ENCODE measurements at places on chromosomes 3 and 15.

DNA sequence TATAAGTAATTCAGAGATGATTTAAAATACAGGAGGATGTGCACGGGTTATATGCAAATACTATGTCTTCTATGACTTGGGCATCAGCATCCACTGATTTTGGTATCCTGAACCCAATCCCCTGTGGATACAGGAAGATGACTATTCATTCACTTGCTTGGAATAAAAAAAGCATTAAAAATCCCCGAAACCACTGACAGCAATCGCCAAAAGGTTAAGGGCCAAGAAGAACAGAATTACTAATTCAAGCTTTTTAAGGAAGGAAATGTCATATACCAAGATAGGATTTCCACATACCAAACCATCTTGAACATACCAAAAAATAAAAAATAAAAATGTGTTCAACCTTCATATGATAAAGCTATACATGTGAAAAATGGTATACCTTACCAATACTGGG is 93.7 kb downstream of the DLG1 start:
- no peaks in the 10 kb centered on the region for H3K27me3 ChIP-seq
- peaks cover 6% of the 10 kb centered on the region for H3K4me1 ChIP-seq
- no peak overlapping the region for H3K4me3 ChIP-seq
- H3K27ac ChIP-seq: no peak overlapping the region

DNA sequence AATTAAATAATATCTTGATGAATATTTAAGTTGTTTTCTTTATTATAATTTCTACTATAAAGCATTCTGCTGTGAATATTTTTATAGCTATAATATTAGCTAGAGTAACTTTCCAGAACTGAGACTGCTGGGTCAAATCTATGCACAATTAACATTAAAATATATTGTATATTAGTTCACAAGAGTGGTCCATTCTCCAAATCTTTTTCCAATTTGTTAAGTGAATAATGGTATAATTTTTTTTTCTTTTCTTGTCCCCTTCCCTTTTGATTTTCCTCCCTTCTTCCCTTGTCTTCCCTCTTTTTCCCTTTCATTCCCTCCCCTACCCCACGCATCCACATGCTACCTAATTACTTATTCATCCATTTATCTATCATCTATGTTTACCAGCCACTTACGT is 977.5 kb downstream of the TUSC7 start:
- H3K27me3 ChIP-seq: no peaks in the 10 kb centered on the region
- no peak overlapping the region for H3K4me3 ChIP-seq
- no peaks in the 10 kb centered on the region for H3K36me3 ChIP-seq
- DNase-seq: no peak
- no peak overlapping the region for H3K27ac ChIP-seq
- H3K4me1 ChIP-seq: no peaks in the 10 kb centered on the region

GRCh38 chr15:93173369-93173768 is 84.4 kb upstream of the RGMA start:
- H3K36me3 ChIP-seq: no peaks in the 10 kb centered on the region
- peak overlapping the region; percentile 77 for H3K27ac ChIP-seq
- peaks cover 12% of the 10 kb centered on the region for H3K4me1 ChIP-seq
- no peaks in the 10 kb centered on the region for H3K27me3 ChIP-seq

DNA sequence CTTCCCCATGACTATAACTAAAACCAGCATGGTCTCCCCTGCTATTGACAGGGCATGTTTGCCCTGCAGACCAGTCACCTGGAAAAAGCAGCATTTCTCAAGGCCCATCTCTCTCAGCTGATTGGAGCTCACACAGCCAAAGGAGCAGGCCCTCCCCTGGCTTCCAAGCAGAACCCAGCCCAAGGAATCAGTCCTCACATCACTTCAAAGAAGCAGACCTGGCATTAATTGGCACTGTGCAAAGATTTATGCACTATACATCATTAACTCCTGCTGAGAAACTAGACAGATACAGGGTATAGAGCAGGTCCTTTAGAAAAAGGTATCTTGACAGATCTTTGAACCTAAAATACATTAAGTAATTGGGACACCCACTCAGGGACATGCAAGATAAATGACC is 323.8 kb upstream of the PPP2R3A start:
- DNase-seq: no peak
- no peaks in the 10 kb centered on the region for H3K4me1 ChIP-seq
- H3K4me3 ChIP-seq: no peak overlapping the region
- no peaks in the 10 kb centered on the region for H3K36me3 ChIP-seq
- no peak overlapping the region for H3K27ac ChIP-seq

DNA sequence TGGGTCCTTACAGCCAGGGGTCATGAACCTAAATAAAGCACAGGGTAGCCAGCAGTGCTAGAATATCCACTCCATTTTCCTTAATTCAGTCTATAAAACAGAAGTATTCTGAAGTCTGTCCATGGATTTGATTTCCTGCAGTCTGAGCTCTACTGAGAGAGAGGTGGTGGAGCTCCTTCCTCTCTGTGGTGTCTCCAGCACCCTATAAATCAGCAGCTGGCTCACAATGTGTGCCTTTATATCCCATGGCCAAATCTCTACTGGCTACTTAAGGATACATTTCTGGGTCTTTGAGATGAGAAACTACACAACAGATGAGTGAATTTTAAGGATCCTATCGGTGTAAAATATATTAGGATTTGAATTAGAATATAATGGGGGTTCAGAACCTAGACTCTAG is 339.9 kb upstream of the RBMS3 start:
- no peaks in the 10 kb centered on the region for H3K27me3 ChIP-seq
- H3K4me1 ChIP-seq: no peaks in the 10 kb centered on the region
- no peak overlapping the region for H3K4me3 ChIP-seq

DNA sequence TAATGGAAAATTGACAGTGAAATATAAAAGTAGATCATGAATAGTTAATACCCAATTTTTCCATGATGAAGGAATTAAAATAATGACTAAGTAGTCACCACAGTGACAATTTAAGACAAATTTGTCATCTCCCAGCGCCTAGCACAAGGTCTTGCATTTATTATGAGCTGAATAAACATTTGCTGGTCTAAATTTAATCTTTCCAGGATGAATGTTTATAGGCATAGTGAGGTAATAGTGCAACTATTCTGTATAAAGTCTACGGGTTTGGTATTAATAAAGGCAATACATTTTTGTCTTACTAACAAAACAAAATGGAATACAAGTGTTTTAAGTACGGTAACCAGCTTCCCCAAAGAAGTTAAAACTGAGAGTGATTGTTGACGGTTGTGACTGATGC is 209.3 kb downstream of the CD47 start:
- no peak overlapping the region for H3K4me3 ChIP-seq
- H3K27ac ChIP-seq: no peak overlapping the region
- no peak for DNase-seq

GRCh38 chr15:83835479-83835878 is 181.6 kb downstream of the ADAMTSL3 start:
- DNase-seq: no peak
- H3K36me3 ChIP-seq: no peaks in the 10 kb centered on the region
- no peaks in the 10 kb centered on the region for H3K4me1 ChIP-seq
- no peaks in the 10 kb centered on the region for H3K27me3 ChIP-seq
- no peak overlapping the region for H3K27ac ChIP-seq

DNA sequence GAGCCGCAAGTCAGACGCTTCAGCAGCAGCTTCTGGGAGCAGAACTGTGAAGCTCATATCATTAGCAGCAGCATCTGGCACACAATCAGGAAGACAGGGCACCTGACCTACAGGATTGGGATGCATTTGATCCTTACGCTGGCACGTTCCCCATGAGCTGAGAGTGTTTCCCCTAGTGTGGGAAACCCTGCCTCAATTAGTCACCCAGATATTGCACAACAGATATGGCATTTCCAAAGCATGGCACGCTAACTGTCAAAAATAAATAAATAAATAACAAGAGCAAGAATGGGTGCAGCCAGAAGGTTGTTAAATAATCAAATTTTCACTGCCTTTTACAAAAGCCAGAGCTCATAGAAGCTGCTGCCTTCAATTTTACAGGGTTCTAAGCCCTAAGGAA is 189.6 kb upstream of the THBS1 start:
- no peak overlapping the region for H3K4me3 ChIP-seq
- H3K27ac ChIP-seq: peak overlapping the region; percentile 29
- DNase-seq: peak; percentile 92
- peaks cover 41% of the 10 kb centered on the region for H3K4me1 ChIP-seq
- no peaks in the 10 kb centered on the region for H3K36me3 ChIP-seq
- no peaks in the 10 kb centered on the region for H3K27me3 ChIP-seq

- no peak for DNase-seq
- H3K4me3 ChIP-seq: no peak overlapping the region
- H3K4me1 ChIP-seq: peaks cover 17% of the 10 kb centered on the region
- no peaks in the 10 kb centered on the region for H3K27me3 ChIP-seq
Observed at GRCh38 chr3:124824286-124824915, 62.8 kb downstream of the ITGB5 start.

GRCh38 chr3:33889394-33890039 is 91.1 kb downstream of the PDCD6IP start:
- H3K4me3 ChIP-seq: no peak overlapping the region
- no peak overlapping the region for H3K27ac ChIP-seq
- no peaks in the 10 kb centered on the region for H3K27me3 ChIP-seq
- H3K36me3 ChIP-seq: no peaks in the 10 kb centered on the region
- DNase-seq: no peak

- no peak for DNase-seq
- H3K27me3 ChIP-seq: no peaks in the 10 kb centered on the region
- peaks cover 39% of the 10 kb centered on the region for H3K4me1 ChIP-seq
- no peaks in the 10 kb centered on the region for H3K36me3 ChIP-seq
Observed at GRCh38 chr15:31438601-31439265, 112.1 kb downstream of the KLF13 start.

DNA sequence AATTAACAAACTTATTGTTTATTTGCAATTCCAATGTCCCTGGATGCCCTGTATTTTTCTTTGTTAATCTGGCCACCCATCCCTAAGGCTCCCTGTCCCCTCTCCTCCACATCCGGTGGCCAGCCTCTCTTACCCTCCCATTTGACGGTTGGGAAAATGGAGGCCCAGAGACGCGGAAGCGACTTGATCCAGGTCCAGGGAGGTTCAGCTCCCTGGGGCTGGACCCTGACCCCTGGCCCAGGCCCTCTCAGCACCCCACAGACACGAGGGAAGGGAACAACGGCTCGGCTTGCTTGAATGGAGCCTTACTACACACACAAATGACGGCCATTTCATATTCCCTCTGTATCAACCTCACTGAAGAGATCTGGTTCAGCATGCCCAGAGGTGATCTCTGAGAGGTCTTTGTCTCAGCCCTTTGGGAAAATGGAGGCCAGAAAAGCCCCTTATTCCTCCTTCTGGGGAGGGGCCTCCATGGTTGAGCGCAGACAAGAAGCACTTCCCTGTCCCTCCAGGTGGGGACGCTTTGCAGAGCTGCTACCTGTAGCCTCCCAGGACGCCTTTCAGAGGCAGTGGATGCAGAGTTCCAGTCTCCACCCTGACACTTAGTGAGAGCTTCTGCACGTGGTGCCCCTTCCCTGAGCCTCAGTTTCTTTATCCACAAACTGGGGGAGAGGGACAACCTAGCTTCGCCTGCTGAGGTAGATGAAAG is 82.1 kb downstream of the ATP2B2 start:
- H3K27ac ChIP-seq: no peak overlapping the region
- no peaks in the 10 kb centered on the region for H3K27me3 ChIP-seq
- no peak for DNase-seq
- H3K4me1 ChIP-seq: no peaks in the 10 kb centered on the region
- no peak overlapping the region for H3K4me3 ChIP-seq

DNA sequence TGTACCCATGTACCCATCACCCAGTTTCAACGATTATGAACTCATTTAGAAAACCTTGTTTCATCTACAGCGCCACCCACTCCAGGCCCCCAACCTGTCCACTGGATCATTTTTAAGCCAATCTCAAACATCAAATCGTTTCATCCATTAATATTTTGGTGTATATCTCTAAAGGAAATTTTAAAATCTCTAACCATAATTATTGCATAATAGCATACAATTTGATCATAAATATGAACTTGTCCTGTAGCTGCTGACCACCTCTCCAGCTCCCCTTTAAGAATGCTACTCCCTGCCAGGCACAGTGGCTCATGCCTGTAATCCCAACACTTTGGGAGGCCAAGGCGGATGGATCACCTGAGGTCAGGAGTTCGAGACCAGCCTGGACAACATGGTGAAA is 2.8 kb upstream of the C3orf70 start:
- H3K4me1 ChIP-seq: no peaks in the 10 kb centered on the region
- peaks cover 52% of the 10 kb centered on the region for H3K27me3 ChIP-seq
- no peak overlapping the region for H3K4me3 ChIP-seq
- no peak overlapping the region for H3K27ac ChIP-seq
- DNase-seq: no peak

DNA sequence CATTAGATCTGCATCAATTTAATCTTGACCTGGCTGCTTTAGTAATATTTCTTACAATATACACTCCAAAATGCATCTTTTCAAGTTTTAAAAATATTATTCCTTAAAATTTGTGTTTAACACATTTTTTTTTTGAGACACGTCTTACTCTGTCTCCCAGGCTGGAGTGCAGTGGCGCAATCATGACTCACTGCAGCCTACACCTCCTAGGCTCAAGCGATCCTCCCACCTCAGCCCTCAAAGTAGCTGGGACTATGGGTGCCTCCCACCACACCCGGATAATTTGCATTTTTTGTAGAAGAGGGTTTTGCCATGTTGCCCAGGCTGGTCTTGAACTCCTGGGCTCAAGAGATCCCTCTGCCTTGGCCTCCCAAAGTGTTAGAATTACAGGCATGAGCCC is 73.6 kb downstream of the ETV5 start:
- H3K27ac ChIP-seq: no peak overlapping the region
- no peak overlapping the region for H3K4me3 ChIP-seq
- H3K36me3 ChIP-seq: no peaks in the 10 kb centered on the region
- no peaks in the 10 kb centered on the region for H3K4me1 ChIP-seq
- H3K27me3 ChIP-seq: no peaks in the 10 kb centered on the region

DNA sequence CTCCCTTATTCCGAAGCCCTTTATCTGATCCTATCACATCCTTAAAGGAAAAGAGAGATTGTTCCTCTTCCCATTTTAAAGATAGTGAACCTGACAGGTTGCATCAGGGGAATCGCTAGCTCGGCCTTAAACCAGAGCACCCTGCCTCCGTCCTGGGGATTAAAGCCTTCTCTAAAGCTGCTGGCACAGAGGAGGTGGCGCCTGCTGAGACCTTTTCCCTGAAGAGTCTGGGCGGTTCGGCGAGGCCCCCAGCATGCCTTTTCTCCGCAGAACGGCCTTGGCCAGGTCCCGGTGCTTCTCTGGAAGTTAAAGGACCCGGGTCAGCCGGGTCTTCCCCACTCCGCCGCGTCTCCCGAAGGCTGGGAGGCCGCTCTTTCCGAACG is 593 bp downstream of the FAM219B start:
- H3K27ac ChIP-seq: peak overlapping the region; percentile 55
- H3K27me3 ChIP-seq: no peaks in the 10 kb centered on the region
- DNase-seq: no peak
- H3K4me3 ChIP-seq: peak overlapping the region; percentile 94
- peaks cover 4% of the 10 kb centered on the region for H3K4me1 ChIP-seq
- peaks cover 40% of the 10 kb centered on the region for H3K36me3 ChIP-seq

- H3K4me1 ChIP-seq: no peaks in the 10 kb centered on the region
- no peak overlapping the region for H3K27ac ChIP-seq
- DNase-seq: no peak
- no peak overlapping the region for H3K4me3 ChIP-seq
- no peaks in the 10 kb centered on the region for H3K36me3 ChIP-seq
- no peaks in the 10 kb centered on the region for H3K27me3 ChIP-seq
Observed at GRCh38 chr3:179884136-179884535, 152.6 kb downstream of the PEX5L start.

GRCh38 chr3:102225407-102226132 is 209.2 kb upstream of the ZPLD1 start:
- no peak overlapping the region for H3K27ac ChIP-seq
- H3K36me3 ChIP-seq: no peaks in the 10 kb centered on the region

- no peaks in the 10 kb centered on the region for H3K4me1 ChIP-seq
- H3K36me3 ChIP-seq: no peaks in the 10 kb centered on the region
- H3K4me3 ChIP-seq: no peak overlapping the region
- H3K27ac ChIP-seq: no peak overlapping the region
Observed at GRCh38 chr15:58513726-58514336, 82.0 kb downstream of the LIPC start.

GRCh38 chr3:175149675-175150074 is 290.5 kb downstream of the NAALADL2 start:
- H3K27me3 ChIP-seq: peaks cover 3% of the 10 kb centered on the region
- H3K36me3 ChIP-seq: no peaks in the 10 kb centered on the region
- H3K27ac ChIP-seq: no peak overlapping the region
